Upper lobe of left lung (tissue), 6 donors: ENCODE measurements at places on chromosomes 11 and 22. TPM values are rescaled to one million over a fixed set of nuclear protein-coding genes. Genes with fewer than 3 reads are reported as not detected.

- no peak for DNase-seq
Observed at GRCh38 chr11:8105666-8106065, 24.7 kb downstream of the TUB start.

- peak; percentile 66 for DNase-seq
Observed at GRCh38 chr11:1130276-1131032, 27.3 kb upstream of the MUC5AC start.

DNA sequence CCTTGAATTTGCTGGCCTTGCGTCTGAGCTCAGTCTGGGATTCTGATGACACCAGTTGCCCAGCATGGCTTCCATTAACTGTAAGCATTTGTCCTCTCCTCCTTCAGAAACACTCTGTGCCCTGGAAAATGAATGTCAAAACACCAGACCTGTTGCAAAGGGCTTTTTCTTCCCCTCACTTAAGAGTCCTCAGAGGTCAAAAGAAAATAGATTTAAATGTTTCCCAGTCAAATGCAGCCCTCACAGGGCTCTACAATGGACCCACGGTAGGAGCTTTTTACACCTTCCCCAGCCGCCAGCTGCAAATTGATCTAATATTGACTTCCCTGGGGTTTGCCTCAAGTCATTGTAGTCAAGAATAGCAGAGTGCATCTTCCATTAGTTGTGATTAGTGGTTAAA lies 332.2 kb downstream of the INSC start:
- DNase-seq, result no peak

DNA sequence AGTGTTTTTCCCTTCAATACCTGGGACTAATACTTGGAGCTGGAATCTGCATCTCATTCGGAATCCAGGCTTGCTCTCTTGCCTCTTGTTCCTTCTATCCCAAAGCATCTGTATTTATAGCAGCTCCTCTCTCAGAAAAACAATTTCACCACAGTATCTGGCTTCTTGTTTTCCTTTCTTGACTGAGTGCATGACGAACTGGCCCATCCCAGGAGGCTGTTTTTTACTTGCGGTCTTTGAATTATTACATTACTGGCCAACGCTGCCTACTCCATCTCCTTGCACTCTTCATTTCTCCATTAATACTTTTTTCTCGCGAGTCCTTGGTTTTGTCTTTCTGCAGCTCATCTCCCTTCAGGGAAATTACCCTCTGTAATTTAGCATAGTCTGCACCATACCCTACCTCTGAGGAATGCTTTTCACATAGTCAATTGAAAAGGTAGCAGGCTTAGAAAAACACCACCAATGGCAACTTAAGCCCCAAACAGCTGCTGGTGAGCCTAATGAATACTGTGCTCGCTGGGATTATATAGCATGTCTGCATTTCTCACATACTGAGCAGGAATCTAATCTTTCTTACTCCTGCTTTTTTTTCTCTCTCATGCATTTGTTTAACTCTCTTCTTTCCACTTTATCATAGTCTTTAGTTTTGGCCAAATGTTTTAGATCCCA lies 277.4 kb upstream of the SESN3 start:
- DNase-seq, result no peak

- no peak for DNase-seq
Observed at GRCh38 chr11:31005202-31005601, 364.3 kb downstream of the DCDC1 start.

- no peak for DNase-seq
Observed at GRCh38 chr11:16239141-16240105, 116.9 kb downstream of the SOX6 start.

GRCh38 chr11:35511666-35512065 lies 13.8 kb downstream of the PAMR1 start:
- DNase-seq, result no peak

DNA sequence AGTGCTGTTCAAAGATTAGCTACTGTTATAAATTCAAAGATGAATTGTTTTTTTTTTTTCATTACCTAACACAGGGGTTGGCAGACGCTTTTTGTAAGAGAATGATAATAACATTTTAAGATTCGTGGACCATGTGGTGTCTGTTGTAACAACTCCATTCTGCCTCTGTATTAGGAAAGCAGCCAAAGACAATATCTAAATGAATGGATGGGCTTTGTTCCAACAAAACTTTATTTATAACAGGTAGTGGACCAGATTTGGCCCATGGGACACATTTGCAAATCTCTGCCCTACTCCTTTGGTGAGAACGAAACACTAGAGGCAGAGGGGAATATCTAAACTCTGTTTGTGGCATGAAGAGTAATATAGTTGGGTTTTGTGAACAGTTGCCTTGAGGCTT lies 83.6 kb upstream of the BLID start:
- DNase-seq, result no peak

DNA sequence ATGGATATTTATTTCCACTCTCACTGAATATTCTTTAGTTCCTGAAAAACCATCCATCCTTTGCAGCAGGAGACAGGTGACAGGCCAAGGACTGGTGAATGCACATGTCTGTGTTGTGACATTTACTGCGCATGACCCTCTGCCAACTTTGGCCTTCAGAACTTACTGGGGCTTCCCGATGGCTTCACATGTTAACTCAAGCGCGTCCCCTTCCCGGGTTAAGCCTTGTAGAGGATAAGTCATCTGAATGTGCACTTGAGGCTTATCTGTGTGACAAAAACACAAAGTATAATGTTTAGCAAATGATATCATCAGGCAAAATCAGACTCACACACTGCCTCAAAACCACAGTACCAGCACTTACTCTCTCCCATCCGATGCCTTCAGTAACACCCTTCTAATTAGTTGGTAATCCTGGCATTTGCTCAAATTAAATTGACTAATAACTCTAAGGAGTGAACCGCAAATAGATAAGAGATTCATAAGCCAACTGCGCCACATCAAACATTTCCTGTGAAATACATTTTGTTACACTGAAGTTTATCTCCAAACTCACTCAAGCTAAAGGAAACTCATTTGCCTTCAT lies 286.4 kb downstream of the CADM1 start:
- DNase-seq, result no peak

GRCh38 chr22:46569055-46569847 lies 31.8 kb upstream of the CELSR1 start:
- DNase-seq, result no peak

- DNase-seq, result no peak
Observed at GRCh38 chr22:21861264-21861848, 6.1 kb downstream of the MAPK1 start.

GRCh38 chr22:36658900-36659299 lies 44.7 kb downstream of the CACNG2 start:
- no peak for DNase-seq

DNA sequence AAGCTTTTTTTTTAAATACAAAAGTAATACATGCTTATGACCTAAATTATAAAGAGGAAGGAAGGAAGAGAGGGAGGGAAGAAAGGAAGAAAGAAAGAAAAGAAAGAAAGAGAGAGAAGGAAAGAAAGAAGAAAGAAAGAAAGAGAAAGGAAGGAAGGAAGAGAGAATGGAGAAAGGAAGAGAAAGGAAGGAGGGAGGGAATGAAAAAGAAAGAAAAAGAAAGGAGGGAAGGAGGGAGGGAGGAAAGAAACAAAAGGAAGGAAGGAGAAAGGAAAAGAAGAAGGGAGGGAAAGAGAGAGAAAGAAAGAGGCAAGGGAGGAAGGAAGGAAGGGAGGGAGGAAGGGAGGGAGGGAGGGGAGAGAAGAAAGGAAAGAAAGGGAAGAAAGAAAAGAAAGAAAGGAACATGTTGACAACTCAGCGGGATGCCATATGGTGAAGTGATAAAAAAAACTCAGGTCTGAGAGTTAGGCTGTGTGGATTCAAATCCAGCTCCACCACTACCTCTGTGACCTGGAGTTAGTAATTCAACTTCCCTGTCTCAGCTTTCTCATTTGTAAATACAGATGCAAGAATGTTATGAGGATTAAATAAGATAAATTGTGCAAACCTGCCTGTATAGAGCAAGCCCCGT lies 9.6 kb upstream of the EED start:
- no peak for DNase-seq

- DNase-seq, result no peak
Observed at GRCh38 chr11:124311269-124311668, 2.5 kb downstream of the OR8D1 start.

DNA sequence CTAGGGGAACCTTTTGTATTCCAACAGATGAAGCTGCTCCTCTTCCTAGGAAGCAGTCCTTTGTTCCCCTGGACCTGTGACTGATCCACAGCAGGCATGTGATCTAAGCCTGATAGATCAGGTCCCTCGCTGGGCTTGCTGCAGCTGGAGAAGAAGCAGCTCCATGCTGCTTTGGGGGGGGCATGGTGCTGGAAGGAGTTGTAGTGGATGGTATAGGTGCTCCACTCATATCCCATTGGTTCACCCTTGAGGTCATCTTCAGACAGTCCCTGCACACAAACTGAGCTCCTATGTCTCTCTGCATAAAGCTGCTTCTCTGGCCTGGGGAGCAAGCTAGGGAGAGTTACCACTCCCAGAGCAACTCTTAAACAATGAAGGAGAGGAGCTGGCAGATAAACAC lies 9.5 kb upstream of the RIC3 start:
- no peak for DNase-seq

GRCh38 chr11:102551169-102551781 lies 20.7 kb upstream of the MMP7 start:
- no peak for DNase-seq

DNA sequence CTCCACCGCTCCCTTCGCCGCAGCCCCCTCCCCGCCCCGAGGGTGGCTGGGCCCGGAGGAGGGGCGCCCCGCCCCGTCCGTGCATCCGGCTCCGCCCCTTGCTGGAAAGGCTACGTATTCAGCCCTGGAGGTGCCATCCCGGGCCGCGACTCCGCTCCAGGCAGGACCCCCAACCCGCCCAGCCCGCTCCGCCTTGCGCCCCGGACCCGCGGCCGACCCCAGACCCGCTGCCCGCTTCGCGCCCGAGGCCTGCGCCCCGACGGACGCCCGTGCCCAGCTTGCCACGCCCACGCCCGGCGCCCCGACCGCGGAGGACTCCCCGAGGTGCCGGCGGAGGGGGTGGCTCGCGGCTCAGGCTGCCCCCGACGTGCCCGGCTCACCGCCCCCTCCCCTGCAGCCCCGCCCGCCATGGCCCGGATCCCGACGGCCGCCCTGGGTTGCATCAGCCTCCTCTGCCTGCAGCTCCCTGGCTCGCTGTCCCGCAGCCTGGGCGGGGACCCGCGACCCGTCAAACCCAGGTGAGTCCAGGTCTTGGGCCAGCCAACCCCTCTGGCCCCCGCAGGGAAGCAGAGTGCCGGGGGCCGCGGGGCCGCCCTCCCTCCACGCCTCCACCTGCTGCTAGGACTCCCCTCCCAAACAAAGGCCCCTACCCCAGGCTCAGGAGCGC lies at the start of gene ADM2:
ADM2 (plus strand) TSS at position 104 of the 667 bp plus-strand sequence; CDS start at position 409, 305 bp downstream.
- DNase-seq, result peak; percentile 49

GRCh38 chr22:41360126-41360525 lies 21.6 kb upstream of the TEF start:
- peak; percentile 63 for DNase-seq

- DNase-seq, result no peak
Observed at GRCh38 chr11:100638648-100639047, 48.4 kb upstream of the ARHGAP42 start.

DNA sequence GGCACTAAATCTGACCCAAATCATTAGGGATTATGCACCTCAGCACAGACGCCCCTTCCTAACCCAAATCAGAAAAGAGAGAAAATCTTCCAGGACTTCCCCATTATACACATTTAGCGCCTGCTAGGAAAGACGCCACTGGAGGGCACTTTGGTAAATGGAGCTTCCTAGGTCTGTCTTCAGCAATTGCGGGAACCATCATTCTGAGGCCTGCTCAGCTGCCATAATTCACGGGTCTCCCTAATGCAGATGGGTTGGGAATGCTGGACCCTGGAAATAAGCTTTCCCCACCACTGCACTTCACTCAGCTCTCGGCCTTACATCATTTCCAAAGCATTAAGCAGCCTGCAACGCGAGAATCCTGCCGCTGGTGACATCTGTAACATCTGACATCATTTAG lies 86.2 kb upstream of the OPCML start:
- DNase-seq, result no peak

DNA sequence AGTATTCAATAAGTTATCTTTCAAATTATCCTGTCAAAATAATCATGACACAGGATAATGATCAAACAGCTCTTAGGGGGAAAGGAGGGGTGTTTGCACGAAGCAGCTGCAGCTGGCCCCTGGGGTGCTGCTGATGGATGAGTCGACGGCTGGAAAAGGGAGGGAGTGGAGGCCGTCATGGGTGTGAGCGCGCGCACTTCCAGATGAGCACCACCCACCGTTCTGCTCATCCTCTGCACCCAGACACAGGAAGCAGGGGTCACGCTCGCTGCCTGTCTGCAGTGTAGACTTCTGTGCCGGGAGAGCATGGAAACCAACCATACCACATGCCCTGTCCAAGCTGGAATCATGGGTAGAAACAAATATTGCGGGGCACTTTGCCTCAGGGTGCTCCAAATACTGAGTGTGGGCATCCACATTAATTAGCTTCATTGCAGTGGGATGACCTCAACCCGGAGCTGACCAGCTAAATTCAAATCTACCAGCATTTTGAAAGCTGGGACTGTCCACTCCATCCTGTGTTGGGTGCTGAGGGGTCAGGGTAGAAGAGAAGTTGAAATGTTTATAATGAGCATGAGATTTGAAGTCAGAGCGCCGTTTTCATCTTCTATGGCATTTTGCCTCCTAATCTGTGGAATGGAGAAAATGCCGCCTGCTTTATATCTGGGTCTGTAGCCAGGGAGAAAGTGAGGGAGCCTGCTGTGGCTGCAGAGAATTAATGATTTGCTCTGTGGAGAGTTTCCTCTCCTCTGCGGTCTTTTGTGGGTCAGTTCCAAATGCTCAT lies 802.4 kb downstream of the TBC1D22A start:
- DNase-seq, result no peak

- DNase-seq, result no peak
Observed at GRCh38 chr11:64165481-64165841, 452 bp downstream of the MACROD1 start.

DNA sequence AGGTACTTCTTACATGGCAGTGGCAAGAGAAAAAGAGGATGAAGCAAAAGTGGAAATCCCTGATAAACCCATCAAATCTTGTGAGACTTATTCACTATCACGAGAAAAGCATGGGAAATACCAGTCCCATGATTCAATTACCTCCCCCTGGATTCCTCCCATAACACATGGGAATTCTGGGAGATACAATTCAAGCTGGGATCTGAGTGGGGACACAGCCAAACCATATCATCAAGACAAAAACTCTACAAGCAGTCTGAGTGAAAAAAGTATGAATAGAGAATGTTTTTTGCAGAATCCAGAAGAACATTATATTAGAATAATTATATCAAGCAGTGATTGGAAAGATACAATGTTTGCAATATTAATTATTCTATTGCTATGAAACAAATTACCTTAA lies 893.7 kb downstream of the FAM181B start:
- no peak for DNase-seq

GRCh38 chr11:81942646-81943045 lies 791.0 kb downstream of the FAM181B start:
- no peak for DNase-seq

- no peak for DNase-seq
Observed at GRCh38 chr11:86116386-86116726, 47.5 kb upstream of the PICALM start.

CTSW gene
- 8.8 TPM for total RNA-seq

PIK3IP1 gene
- 97.1 TPM for total RNA-seq

MFNG gene
- total RNA-seq, result 44.0 TPM

PLEKHB1 gene
- 21.7 TPM for total RNA-seq

ANO1 gene
- 6.9 TPM for total RNA-seq

CCDC188 gene
- 0.89 TPM for total RNA-seq

CD3E gene
- total RNA-seq, result 3.9 TPM

RGL4 gene
- 2.6 TPM for total RNA-seq

ABCC8 gene
- total RNA-seq, result 23.0 TPM

MUC15 gene
- total RNA-seq, result 22.8 TPM

SEC14L6 gene
- 19.7 TPM for total RNA-seq

ANKRD49 gene
- 13.7 TPM for total RNA-seq

MAPK8IP2 gene
- total RNA-seq, result 4.1 TPM

MYO7A gene
- 2.4 TPM for total RNA-seq
